ENCODE measurements at places on chromosomes 3 and 15.

- DNase-seq = no peak
Observed at GRCh38 chr15:81301815-81302399, 22.0 kb downstream of the STARD5 start.

GRCh38 chr3:149015393-149015792, 24.1 kb downstream of the GYG1 start:
- DNase-seq = no peak

DNA sequence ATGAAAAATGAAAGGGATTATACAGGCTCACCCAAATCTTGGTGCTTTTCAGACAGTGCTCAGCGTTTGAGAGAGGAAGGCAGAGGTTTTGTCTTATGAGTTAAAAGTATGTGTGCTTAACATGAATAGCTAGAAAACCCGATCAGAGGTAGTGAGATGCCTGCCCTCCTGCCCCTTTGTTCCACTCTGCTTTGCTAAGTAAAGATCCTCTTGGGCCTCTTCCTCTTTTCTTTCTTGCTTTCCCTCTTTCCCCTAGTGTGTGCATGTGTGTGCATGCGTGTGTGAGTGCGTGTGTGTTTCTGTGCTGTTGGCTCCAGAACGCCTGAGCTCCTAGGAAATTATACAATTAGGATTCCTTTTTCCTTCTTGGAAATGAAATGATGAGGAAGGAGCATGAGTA, 261.3 kb upstream of the NR2E3 start:
- DNase-seq = no peak

DNA sequence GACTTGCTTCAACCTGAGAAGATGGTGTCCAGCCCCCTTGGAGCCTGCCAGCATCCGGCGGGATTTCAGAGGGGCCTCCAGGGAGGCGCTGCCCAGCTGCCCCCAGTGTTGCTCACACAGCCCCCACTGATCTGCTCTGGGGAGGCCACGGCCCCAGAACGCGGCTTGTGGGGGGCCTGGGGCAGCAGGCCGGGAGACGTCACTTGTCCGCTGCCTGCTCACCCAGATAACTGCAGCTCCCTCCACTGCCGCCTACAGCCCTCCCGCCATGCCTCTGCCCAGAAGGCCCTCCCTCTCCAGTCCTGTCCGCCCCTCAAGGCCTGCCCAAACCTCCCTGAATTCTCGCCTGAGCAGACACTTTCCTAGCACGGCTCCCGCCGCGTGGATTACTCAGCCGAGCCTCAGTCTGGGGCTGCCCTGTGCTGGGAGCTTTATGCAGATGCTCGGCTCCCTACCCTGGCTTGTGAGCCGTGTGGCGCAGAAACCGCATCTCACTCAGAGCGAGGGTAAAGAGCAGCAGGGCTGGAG, 17.2 kb upstream of the ADIPOQ start:
- DNase-seq = no peak

DNA sequence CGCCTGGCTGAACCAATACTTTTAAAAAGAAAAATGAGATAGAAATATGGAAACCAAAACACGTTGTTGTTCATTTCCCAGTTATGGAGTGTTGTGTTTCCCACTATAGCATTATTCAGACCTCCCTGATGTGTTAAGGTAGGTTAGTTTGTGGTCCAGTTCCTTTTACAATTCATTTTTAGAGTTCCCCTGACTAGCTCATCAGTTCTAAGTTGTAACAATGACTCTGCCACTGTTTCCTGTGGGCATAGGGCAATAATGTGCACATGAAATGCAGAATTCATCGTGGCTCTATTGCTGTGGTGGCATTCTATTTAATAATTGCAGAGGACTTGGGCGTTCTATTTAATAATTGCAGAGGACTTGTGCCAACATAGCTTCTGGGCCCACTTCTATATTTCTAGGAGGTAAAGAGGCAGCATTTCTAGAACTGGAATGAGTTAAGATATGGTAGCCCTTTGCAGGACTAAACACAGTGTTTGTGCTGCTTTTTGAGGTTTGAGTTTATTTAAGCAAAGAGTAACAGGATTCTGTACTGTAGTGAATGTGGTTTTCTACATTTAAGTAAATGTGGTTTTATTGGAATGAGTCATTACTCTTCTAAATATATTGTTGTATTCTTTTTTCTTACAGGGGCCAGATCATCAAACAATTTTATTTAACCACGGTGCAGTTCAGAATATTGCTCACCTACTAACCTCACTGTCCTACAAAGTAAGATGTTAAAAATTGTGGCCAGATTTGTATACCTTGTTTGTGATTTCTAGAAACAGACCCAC, 47.5 kb downstream of the ARMC8 start:
- no peak for DNase-seq

GRCh38 chr15:68566377-68566954, 12.3 kb upstream of the CORO2B start:
- DNase-seq = no peak

- DNase-seq = no peak
Observed at GRCh38 chr3:188918093-188918492, 253.7 kb upstream of the TPRG1 start.

DNA sequence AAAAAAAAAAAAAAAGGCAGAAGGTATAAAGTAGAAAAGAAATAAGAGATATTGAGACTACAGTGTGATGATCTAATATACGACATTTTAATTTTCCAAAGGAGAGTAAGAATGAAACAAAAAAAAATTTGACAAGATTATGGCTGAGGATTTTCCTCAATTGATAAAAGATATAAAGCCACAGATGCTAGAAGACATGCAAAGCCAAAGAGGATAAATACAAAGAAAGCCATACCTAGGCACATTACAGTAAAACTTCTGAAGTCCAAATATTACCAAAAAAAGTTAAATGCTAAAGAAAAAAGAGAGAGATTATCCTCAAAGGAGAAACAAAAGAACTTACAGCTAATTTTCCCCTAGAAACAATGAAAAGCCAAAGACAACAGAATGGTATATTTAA, 20.3 kb upstream of the SUSD5 start:
- no peak for DNase-seq

DNA sequence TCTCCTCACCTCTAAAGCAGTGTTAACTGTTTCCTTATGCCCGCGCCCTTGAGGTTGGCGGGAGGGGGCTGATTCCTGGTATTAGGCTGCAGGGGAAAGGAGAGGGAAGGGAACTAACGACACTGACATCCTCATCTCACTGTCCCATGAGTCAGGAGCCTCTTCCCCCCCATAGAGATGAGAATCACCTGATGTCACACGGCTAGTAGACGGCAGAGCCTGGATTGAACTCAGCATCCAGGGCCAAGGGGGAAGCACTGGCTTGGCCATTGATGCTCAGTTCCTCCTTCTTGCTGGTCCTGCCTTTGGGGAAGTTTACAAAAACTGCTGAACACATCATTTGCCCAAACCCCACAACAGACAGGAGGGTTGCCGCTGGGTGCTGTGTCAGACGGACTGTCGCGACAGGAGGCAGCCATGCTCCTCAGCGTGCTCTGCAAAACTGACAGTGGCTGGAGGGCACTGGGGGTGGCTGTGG, 38.5 kb downstream of the IDH2 start:
- DNase-seq = no peak

GRCh38 chr3:168307893-168308292, 212.2 kb upstream of the GOLIM4 start:
- no peak for DNase-seq

DNA sequence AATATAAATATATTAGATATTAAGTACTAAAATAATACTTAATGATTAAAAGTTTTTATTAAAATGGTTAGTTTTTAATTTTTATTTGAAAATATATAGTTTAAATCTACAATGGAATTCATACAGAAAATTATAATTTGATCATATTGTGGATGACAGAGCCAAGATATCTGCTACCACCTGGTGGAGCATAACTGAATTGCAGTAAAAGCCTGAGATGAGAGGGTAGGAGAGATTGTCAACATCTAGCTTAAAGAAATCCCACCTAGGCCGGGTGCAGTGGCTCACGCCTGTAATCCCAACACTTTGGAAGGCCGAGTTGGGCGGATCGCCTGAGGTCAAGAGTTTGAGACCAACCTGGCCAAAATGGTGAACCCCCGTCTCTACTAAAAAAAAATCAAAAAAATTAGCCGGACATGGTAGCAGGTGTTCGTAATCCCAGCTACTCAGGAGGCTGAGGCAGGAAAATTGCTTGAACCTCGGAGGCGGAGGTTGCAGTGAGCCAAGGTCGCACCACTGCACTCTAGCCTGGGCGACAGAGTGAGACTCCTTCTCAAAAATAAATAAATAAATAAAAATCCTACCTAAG, 25.1 kb upstream of the CSTA start:
- DNase-seq = no peak

DNA sequence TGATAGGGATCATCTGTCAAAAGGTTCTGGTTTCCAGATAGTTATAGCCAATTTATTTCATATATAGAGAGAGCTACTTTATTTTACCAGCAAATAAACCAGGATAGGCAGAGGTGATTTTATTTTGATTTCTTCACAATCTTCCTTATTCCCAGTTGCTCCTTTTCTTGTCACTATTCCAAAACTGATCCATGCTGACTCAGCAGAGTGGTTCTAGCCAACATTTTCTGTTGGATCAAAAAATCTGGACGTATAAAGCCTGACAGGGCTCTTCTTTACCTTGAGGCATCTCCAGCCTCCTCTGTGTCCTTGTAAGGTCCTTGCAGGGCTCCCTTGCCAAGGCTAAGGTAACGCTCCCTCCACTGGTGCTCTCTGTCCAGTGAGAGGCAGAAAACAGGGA, 15.8 kb downstream of the HDC start:
- no peak for DNase-seq

DNA sequence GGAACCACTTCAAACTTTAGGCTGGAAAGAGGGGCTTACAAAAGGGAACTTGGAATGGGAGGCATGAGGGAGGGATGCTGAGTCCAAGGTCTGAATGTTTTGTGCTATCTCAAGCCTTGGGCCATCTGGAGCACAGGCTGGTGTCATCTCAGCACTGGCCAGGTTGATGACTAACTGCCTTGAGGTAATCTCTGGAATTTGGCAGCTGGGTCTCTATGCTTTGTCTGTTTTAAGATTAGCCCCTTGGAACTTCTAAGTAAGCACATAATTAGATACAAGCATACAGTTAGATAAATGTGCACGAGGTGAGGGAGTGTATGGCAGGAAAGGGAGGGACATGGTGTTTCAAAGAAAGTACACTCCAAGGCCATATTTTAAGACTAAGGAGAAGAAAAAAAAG, 252.4 kb upstream of the CCDC54 start:
- no peak for DNase-seq

DNA sequence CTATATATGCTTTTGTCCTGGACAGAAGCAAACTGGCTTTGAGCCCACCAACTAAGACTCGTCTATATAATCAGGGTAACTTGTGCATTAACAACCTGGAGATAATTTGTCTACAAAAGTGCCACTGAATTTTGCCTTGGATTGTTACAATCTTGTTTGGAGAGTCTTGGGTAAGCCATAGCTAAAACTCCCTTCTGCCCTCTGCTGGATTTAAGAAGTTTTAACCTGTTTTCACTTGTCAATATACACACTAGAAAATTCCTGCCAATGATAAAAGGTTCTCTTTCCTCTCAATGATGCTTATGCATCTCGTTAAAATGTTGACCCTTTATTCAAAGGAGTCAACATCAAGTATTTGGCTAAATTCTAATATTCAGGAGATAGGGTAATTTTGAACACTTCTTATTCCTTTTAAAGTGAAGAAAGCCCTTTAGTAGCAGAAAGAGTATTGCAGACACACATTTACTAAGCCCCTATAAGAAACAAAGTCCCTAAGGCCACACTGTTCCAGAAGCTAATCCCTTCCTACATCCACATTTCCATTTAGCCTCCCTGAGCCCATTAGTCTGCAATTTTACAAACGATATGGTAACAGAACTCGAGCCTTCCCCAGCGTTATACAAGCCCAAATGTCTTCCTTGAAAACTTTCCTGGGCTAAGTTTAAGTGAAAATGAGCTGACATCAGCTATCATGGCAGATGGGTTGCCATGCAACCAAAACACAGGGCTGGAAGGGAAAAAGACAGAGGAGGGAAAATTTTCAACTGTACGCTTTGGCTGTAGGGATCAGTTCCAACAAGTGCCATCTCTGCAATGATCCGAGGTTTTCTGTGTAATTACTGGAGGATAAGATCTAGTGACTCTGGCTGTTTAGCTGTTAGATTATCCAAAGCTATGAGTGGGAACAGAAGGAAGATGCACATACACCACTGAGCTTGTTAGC, 75.9 kb upstream of the FGF12 start:
- DNase-seq = no peak

GRCh38 chr15:41811432-41812195, 16.3 kb upstream of the JMJD7 start:
- peak; percentile 46 for DNase-seq

DNA sequence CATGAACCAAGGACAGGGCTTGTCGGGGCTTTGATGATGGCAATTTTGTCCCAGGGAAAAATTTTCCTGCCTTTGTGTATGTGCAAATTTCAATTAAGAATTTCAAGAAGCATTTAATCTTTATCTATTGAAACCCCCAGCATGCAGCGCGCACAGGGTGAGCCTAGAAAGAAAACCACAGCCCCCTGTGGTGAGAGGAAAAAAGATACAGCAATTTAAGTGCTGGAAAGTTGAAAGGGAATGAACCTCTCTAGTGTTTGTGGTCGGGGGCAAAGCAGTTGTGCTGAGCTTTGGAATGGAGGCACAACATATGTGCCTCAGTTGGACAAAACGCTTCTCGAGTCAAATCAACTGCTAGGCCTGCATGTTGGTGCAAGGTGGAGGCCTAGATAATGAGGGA, 111.8 kb upstream of the C15orf61 start:
- DNase-seq = no peak

- no peak for DNase-seq
Observed at GRCh38 chr3:51969841-51970240, 2.6 kb upstream of the PCBP4 start.

GRCh38 chr3:107644631-107645030, 121.9 kb downstream of the BBX start:
- no peak for DNase-seq

DNA sequence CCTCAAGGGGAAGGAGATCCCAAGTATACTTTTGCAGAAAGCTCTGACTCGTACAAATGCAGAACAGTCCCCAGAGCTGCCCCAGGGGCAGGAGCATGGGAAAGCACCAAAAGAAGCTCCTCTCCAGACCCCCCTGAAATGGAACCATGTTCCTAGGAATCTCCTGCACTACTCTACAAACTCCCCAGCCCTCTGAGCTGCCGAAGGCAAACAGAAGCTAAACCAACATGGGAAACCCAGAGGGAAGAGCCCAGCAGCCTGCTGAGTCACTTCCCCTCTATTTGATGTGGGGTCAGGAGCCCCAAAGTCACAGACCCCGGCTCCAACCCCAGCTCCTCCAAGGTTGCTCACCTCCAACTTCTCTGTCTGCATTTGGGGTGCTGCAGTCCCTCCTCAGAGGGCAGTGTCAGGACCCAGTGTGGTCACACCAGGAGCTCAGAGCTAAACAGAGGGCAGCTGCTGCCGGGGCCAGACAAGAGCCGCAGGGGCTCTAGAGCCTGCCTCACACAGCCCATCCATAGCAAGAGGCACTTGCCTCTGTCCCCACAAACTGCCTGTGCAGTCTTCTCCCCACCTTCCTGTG, 3.8 kb upstream of the PLXNA1 start:
- no peak for DNase-seq

DNA sequence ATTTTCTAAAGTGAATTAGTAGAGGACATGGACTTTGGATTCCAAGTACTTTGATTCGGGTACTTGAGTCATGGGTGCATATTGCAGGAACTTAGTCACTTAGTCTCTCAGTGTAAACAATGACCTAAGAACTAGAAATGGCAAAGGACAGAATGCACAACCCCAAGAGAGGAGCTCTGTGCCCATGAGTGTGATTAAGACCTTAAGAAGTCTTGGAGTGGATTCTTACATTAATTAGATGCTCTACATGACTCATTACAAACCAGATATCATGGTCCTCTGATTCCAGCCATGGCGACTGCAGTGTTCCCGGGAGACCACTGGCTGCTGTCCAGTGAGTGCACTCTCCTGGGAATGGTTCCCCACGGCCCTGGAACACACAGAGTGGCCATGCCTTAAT, 251.5 kb downstream of the GABRG3 start:
- no peak for DNase-seq

- no peak for DNase-seq
Observed at GRCh38 chr3:185115371-185115770, 37.5 kb downstream of the C3orf70 start.

All from NCI-H1436 treated with DMSO at 0.1 percent for 48 hours (cell line).